ENCODE measurements at places on chromosomes 2 and 18. TPM values are rescaled to one million over a fixed set of nuclear protein-coding genes. Genes with fewer than 3 reads are reported as not detected.

Gene RTP5
- not detected for total RNA-seq

GRCh38 chr2:105410554-105410953, 11.7 kb upstream of the FHL2 start:
- no peak for DNase-seq

GRCh38 chr2:170177950-170178781, at the start of gene MYO3B:
TSS of gene MYO3B (plus strand) at chr2:170178147. CDS start at chr2:170178288, 141 bp downstream.
- DNase-seq = no peak

DNA sequence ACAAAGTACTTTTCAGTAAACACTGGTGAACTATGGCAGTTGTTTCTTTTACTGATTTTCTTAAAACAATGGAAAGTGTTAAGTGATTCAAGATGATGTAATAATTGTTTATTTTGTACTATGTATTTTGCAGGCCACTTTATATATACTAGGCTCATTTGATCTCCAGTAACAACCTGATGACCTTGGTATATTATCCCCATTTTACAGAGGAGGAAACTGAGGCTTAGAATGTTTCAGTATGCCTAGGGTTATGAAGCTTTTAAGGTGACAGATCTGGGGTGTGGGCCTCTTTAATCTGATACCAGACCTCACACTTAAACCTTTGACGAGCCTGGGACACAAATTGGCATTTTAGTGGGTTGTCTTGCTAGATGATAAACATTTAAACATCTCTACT, 63.2 kb downstream of the ITGB1BP1 start:
- DNase-seq = no peak

- DNase-seq = no peak
These were observed 585.2 kb downstream of the CPS1 start for GRCh38 chr2:211141646-211142045.

DNA sequence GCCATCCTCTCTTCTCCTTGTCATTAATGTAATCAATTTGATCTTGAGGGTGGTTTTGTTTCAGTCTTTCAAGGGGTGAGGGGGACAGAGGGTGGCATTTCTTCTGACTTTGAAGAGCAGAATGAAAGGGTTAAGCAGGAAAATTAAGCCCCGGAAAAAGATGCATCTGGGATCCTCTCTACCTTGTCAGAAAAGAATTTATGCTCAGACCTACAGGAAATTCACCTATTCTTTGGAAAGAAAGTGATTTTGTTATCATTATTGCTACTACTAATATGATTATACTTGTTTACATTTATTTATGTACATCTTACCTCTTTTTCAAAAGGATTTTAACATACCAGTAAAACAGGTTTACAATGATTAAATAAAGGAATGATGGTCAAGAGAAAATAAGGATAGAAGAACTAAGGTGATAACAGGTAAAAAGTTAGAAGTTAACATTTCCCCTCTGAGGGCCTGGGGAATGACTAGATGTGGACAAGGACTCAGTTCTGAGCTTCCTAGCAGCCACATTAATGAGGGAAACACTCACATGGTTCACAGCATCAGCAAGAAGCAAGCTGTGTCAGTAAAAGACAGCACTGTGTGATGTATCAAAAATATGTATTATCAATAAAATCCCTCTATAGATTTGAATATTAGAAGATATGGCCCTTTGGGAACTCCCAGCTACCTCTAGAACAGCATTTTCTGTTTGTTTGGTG, 151.4 kb downstream of the MYCN start:
- no peak for DNase-seq

GRCh38 chr2:159516241-159516758, 100.0 kb downstream of the BAZ2B start:
- DNase-seq = peak; percentile 18

DNA sequence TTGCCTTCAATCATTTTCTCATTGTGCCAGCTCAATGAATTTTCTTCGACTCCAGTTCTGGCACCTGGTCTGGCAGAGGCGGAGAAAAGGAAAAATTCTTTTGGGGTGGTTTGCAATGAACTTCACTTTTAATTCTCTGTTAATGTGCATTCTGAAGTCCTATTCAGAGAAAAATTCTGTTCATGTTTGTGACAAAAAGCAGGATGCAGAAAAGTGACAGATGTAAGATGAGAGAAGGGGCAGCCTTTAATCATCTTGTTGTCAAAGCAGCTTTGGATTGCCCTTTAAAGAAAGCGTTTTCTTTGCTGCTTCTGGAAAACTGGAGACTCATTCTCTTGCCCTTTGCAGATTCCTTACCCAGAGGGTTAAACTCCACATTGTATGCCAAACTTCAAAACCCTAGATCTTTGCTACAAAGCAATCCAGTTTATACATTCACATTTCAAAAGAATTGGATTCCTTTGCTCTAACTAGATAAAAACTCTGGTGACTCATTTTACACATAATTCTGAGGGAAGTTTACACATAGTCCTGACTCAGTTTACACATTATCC, 94.6 kb upstream of the CAVIN2 start:
- no peak for DNase-seq

DNA sequence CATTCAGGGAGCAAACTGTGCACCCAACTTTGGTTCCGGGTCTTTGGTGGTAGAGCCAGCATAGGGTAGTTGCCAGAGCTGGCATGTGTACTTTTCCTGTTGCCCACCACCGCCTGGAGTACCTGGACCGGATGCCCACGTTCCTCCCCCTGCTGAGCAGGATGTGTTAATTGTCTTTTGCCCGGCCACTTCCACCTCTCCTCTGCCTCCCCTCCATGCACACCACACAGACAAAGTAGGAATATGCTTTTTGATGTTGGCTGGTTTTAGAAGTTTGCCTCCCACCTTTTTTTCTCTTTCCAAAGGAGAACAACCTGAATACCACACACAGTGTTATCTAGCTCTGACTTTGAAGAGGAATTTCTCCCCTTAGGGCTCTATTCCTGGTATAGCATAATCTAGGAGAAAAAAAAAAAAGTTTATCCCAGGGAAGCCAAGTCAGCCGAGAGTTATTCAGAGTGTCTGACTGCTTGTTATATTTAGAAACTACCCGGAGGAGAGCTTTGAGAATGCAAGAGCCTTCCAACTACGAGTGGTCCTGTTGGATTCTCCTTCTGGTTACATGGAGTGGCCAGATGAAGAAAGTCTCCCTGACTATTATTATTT, 111.9 kb downstream of the SETBP1 start:
- no peak for DNase-seq

- no peak for DNase-seq
These were observed 97.5 kb upstream of the SPATS2L start for GRCh38 chr2:200209030-200209429.

- DNase-seq = peak; percentile 23
These were observed 82.7 kb upstream of the POMC start for GRCh38 chr2:25251071-25251421.

- no peak for DNase-seq
These were observed 334.7 kb upstream of the SLC8A1 start for GRCh38 chr2:40786636-40787035.

- no peak for DNase-seq
These were observed 1.4 kb downstream of the HTR2B start for GRCh38 chr2:231123362-231123898.

- no peak for DNase-seq
These were observed 185.8 kb downstream of the NRP2 start for GRCh38 chr2:205868053-205868452.

DNA sequence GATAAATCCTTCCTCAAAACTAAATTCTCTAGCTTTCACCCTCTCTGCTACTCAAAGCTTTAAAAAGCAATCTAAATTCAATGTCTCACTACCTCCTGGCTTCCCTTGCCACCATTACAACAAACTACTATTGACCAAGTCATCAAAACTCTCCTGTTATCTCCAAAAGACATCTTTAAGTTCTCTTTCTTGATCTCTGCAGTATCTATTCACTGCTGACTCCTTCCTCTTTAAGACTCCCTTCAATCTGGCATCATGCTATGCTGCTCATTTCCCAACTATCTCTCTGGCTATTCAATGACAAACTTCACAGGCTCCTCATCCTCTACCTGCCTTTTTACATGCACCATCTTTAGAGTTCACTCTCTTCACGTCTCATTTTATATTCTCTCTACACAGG, 5.9 kb downstream of the PPP3R1 start:
- no peak for DNase-seq

Gene SF3B1
- total RNA-seq = 292 TPM

Gene FBLN7
- total RNA-seq = 48.5 TPM

GRCh38 chr2:60980071-60980815, 37.3 kb upstream of the PEX13 start:
- no peak for DNase-seq

GRCh38 chr2:3754795-3755194, 51.4 kb downstream of the DCDC2C start:
- DNase-seq = no peak

Gene ABCG8
- total RNA-seq = not detected

DNA sequence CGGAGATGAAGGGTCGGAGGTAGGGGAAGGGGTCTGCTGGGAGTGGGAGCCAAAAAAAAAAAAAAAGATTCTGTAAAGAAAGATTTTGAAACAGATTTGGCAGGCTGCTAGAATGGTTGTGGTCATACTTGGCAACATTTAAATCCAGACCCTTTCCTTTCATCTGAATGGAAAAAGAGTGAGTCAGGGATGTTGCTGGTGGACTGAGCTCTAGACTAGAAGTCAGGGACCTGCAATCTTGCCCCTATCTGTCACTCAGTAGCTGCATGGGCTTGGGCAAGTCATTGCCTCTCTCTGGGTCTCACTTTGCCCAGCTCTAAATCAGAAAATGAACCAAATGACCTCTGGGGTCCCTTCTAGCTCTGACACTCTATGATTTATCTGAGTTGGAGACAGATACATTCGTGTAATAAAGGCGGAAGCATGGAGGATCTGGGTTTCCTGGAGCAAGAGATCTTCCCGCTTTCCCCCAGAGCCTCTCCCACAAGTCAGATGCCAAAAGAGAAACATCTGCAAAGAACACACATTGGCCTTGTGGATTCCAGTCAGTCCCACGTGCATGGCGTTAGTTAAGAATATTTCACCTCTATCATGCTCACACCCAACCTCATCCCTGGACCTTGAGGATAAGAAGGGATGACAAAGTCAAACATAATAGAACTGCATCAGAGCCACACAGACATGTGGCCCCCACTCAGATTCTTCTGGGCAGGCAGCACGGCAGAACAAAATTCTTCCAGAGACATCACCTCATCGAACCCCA, 58.5 kb downstream of the ADD2 start:
- no peak for DNase-seq

- no peak for DNase-seq
These were observed 52.1 kb upstream of the EPB41L5 start for GRCh38 chr2:119960821-119961220.

- DNase-seq = peak; percentile 42
These were observed 300.9 kb downstream of the PHLPP1 start for GRCh38 chr18:63016270-63016669.

GRCh38 chr2:91748902-91749301, 3057.4 kb downstream of the RPIA start:
- no peak for DNase-seq

- no peak for DNase-seq
These were observed 37.5 kb downstream of the TFCP2L1 start for GRCh38 chr2:121247534-121247933.

Gene PPP1R1C
- total RNA-seq = not detected

Gene OR6B2
- total RNA-seq = not detected

Gene MERTK
- 1.0 TPM for total RNA-seq

Gene HRH4
- not detected for total RNA-seq
